ENCODE measurements at places on chromosomes 3 and 15. TPM values are rescaled to one million over a fixed set of nuclear protein-coding genes. Genes with fewer than 3 reads are reported as not detected.

IQCH gene
- total RNA-seq, result 1.7 TPM

DCBLD2 gene
- total RNA-seq, result 1.4 TPM

ZNF710 gene
- 15.2 TPM for total RNA-seq

ERC2 gene
- total RNA-seq, result 0.18 TPM

ACTC1 gene
- not detected for total RNA-seq

CPNE9 gene
- total RNA-seq, result not detected

SAMD7 gene
- not detected for total RNA-seq

NIPA2 gene
- total RNA-seq, result 61.5 TPM

MESP2 gene
- not detected for total RNA-seq

CALML4 gene
- 7.3 TPM for total RNA-seq

FAN1 gene
- 12.0 TPM for total RNA-seq

TPRG1 gene
- 3.0 TPM for total RNA-seq

CYP1A1 gene
- 4.9 TPM for total RNA-seq

SORD gene
- 27.9 TPM for total RNA-seq

SUSD5 gene
- not detected for total RNA-seq

ASB14 gene
- total RNA-seq, result not detected

LSG1 gene
- 41.3 TPM for total RNA-seq

GORASP1 gene
- 16.2 TPM for total RNA-seq

KIF7 gene
- 2.7 TPM for total RNA-seq

SPATA16 gene
- not detected for total RNA-seq

Measured in activated CD8-positive, alpha-beta T cell treated with anti-CD3 and anti-CD28 coated beads for 36 hours (primary cell).